Hippocampal formation (tissue), 2 donors: ENCODE measurements at places on chromosomes 2 and 18.

- DNase-seq: no peak
These were observed 262.1 kb downstream of the GALNT13 start for GRCh38 chr2:154133823-154134222.

DNA sequence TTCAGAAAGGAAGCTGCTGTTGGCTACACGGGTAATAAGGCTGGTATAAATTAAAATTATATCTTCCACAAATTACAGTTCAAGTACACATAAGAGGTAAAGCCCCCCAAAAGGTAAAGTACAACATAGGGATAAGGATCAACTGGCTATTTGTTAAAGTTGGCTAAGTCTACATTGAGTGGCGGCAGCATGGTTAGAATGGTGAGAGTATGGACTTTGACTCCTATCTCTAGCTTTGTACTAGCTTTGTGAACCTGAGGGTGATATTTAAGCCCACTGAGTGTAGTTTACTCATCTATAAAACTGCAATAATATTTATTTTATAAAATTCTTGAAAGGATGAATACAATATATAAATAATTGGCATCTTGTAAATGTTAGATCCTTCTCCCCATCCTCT, 542.8 kb downstream of the DSC3 start:
- no peak for DNase-seq

DNA sequence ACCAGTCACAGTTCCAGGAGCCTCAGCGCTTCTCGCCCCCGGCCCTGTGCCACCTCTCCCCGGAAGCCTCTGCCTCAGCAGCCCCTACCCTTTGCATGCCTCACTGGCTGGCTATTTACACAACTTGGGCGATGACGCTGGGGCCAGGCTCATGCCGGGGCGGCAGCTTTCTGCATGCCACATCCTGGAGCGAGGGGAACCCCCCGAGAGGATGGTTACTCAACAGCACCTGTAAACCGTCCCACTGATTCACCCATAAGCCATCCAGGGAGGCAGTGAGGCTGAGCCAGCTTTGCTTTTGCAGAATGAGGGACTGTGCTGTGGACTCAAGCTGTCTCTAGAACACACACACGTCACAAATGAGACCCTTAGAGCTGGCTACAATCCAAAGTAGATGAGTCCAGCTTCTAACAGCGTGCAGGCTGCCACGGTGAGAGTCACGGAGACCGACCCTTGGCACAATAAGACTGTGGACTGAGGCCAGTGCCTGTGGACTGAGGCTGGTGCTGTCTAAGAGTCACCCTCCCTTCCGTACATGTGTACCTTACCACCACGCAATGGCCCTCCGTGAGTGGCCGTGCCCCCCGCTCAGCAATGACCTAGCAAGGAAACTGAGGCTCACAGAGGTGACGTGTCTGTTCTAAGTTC, 45.6 kb upstream of the ODC1 start:
- no peak for DNase-seq

- no peak for DNase-seq
These were observed 386.2 kb downstream of the SOX11 start for GRCh38 chr2:6078414-6078813.

DNA sequence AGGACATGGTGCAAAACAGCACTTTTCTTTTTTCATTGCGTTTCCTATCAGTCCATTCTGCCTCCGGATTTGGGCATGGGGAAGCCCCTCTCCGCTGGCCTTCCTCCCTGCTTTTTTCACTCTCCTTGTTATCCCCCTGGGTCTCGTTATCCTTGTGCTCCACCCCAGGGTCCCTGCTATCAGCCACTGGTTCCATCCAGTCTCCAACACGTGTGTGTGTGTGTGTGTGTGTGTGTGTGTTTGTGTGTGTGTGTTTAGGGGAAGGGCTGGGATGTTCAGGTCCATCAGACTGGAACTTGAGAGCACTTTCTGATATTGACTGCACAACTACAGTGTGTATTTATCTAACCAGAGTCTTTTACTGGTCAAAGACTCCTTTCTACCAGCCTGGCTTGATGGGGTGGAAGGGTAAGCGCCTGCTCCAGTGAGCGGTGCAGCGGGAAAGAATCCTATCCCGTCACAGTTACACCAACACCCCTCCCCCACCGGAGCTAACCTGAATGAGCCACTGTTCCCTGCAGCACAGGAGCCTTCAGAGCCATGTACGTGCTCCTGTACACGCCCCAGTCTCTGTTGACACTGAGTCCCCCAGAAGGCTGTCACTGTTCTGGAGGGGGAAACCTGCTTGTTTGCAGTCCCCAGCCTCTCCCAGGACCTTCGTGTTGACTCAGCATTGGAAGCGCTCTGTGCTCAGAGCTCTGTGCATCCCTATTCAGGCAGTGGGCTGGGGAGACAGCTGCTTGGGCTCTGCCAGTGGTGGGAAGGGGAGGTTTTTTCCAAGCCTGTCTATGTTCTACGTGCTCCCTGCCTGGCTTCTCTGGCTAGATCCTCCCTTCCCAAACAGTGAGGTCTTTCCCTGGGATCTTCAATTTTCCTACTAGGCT, 4.6 kb downstream of the INHA start:
- no peak for DNase-seq

- DNase-seq: no peak
These were observed 108.2 kb downstream of the TDRD15 start for GRCh38 chr2:21231985-21232384.

DNA sequence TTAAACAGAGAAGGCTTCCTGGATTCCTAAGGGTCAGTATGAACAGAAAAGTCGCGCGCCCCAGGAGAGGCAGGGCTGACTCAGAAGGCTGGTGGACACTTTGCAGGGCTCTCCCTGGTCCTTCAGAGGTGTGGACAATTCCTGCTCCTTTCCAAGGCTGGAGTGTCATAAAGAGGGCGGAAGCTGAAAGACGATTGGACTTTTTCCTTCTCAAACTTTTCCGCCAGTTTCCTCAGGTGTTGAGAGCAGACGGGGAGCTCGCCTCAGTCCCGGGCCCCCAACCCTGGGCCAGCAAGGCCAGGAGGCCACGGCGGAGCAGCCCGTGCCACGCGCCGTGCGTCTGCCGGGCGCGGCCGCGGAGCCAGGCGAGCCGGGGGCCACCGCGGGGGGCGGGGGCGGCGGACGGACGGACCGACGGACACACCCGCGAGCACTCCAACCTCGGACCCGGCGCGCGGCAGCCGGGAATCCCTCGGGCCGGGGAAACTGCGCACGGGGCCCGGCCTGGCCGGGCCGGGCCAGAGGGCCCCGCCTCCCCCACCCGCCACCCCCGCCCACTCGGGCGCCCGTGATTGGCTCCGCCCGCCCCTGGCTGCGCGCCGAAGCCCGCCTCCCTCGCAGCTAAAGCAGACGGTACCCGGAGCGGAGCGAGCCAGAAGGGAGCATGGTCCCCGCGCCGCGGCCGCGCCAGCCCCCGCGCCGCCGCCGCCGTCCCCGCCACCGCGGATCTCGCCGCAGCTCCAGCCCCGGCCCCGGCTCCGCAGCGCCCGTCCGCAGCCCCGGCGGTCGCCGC, at the start of gene KLHL29:
Gene KLHL29 (plus strand): TSS at position 629 of the 793 bp plus-strand sequence. CDS start 177,018 bp downstream, outside the sequence.
- peak; percentile 27 for DNase-seq

DNA sequence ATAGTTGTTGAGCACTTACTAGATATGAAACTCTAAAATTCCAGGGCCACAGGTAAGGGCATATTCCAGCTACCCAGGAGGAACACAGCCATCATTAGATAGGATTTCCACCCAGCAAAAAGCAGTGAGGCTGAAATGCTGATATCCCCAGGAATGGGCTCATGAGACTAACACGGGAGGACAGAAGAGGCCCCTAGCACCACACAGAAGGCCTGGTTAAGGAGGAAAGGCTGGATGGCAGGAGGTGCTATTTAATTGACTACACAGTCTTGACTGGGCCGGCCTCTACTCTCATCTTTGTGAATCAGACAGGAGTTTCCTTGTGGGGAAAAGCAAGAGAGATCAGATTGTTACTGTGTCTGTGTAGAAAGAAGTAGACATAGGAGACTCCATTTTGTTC, 61.7 kb downstream of the MRPL35 start:
- no peak for DNase-seq

DNA sequence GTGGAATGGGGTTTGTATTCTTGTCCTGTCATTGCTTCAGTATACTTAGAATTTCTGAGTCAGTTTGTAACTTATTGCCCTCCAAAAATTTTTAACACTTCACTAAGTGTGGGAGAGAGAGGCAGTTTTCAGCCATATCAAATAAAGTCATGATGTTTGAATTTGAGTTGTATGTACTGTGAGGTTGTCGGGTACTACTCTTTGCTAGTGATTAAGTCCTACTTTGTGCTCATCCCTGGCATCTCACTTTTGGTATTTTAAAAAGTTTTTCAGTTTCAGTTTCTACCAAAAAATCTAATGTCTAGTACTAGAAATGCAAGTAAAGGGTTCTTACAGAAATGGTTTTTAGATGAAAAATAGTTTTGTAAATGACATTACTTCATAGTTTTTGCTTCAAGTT, 40.7 kb downstream of the EIF5B start:
- no peak for DNase-seq

GRCh38 chr2:196365145-196365544, 193.8 kb upstream of the STK17B start:
- no peak for DNase-seq

- no peak for DNase-seq
These were observed 82.7 kb downstream of the ZFP36L2 start for GRCh38 chr2:43143756-43144155.

DNA sequence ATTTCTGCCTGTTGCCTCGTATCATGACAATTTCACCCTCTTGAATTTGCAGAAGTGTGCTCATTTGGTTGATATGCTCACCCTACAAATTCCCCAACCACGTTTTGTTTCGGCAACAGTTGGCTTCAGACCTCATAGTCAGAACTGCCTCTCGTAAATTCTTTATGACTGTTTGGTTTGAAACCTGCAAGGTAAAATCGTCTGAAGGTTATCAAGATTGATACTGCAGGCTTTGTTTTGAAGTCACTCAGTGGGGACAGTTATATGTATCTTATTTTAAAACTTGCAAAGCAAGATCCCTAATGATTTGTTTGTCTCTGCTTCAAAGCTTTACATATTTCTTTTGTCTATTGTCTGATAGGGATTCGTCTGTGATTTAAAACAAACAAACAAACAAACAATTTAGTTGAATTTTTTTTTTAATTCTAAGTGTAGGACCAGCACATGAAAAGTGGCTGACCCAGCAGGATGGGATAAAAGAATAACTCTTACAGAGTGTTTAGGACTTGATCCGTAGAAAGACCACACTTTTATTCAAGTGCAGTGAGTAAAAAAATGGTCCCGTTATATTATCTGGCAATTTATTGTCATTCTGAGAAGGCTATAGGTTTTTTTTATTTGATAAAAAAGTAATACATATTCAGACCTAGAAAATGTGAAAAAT, 45.7 kb upstream of the MYCN start:
- DNase-seq: no peak

- DNase-seq: peak; percentile 14
These were observed at the start of gene AOX1 for GRCh38 chr2:200585730-200586643. Gene AOX1 (plus strand): TSS chr2:200586014. CDS start chr2:200586109, 95 bp downstream.

GRCh38 chr2:221780281-221780688, 208.2 kb upstream of the EPHA4 start:
- DNase-seq: no peak

- DNase-seq: no peak
These were observed 126.8 kb downstream of the ZAP70 start for GRCh38 chr2:97840198-97840597.

GRCh38 chr2:36068086-36068485, 287.5 kb upstream of the CRIM1 start:
- DNase-seq: no peak

DNA sequence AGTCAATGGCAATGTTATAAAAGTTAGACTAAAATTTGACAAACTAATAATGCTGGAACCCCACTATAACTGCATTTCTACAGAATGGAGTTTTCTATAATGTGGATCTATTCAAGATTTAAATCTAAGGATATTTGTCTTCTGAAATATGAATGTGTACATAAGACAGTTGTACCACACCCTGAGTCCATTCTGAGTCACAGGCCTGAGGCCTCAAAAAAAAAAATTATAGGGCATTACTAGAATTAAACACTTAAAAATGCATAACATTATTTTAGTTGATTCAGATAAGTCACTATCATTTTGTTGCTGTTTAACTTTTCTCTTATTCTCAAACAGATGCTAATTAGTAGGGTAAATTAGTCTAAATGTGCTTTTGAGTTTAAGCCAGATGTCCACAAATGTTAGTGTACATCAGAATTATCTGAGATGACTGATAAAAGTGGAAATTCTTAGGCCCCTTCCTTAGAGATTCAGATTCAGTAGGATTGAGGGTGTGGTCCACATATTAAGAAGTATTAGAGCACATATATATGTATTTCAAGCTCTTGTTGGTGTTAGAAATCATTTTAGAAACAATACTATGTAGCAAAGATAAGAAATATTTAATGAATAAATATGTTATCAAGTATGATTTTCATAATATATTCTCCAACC, 42.4 kb upstream of the COL5A2 start:
- no peak for DNase-seq

DNA sequence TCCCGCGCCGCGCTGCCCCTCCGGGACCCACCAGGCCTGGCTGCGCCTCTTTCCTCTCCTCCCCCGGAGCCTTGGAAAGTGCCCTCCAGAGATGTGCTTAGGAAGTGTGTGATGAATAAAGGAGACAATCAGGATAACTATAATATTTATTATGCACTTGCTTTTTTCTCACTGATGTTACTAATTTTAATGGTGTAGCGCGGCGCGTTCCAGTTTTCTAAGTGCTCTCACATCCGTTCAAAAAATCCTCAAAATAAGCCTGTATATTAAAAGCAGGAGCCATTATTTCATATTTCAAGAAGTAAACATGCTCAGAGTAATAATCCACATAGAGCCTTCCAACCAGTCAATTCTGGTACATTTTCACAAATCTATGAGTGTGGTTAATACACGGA, 941 bp upstream of the MPPE1 start:
- DNase-seq: no peak

GRCh38 chr18:2508678-2509077, 62.6 kb downstream of the METTL4 start:
- no peak for DNase-seq

GRCh38 chr2:68290901-68291300, 28.8 kb downstream of the CNRIP1 start:
- peak; percentile 35 for DNase-seq

GRCh38 chr2:26442707-26443106, 35.2 kb downstream of the OTOF start:
- no peak for DNase-seq

DNA sequence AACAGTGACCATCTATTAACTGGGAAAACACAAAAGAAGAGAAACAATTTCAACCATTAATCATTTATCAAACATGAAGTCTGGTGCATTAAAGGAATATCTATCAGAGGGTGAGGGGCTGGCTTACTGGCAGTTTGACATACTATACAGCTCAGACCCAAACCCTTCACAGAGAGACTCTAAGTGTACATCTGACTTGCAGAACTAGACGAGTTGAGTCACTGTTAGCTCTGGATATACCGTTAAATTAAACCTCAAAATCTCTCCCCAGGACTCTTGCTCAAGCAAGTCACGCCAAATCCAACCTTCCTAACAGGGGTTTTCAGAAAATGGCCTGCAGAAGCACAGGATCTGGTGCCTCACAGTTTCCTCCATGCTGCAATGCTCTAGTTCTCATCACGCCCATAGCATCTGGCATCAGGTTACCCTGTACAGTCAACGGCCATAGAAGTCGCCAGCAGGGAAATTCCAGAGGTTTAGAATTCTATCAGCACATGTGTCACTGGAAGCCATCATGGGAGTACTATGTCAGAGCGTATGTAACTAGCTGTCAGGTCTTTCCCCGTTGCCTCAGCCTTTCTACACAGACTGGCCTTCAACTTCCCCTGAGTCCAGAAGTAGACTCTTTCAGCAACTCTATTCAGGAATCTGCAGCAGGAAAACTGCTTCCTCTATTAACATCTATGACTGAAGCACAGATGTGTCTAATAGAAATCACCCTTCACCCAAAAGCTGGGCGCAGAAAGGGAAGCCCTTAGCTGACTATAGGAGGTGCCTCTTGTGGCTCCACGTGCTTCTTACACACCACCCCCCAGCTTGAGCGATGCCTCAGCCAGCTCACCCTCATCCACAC, 9.3 kb downstream of the TGOLN2 start:
- DNase-seq: no peak
